ENCODE measurements at places on chromosomes 13 and 19.

GRCh38 chr19:39141929-39142328, 16.3 kb downstream of the PAK4 start:
- DNase-seq = no peak

DNA sequence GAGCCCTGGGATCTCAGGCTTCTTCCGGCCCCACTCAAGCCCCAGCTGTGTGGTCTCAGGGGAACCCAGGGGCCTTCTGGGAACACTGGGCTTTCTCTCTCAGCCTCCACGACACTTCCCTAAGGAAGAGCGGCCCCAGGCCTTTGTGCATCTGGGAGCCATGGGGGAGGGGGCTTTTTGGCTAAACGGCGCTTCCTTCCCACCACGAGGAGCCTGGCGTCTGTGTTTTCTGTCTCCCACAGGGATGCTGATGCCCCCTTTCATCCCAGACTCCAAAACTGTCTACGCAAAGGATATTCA, 24.2 kb upstream of the TMEM255B start:
- DNase-seq = no peak

GRCh38 chr13:80408270-80408669, 67.3 kb upstream of the SPRY2 start:
- no peak for DNase-seq

- DNase-seq = no peak
Observed at GRCh38 chr19:1755467-1756171, 2.3 kb downstream of the ONECUT3 start.

GRCh38 chr19:19009951-19010350, 23.4 kb downstream of the SUGP2 start:
- DNase-seq = no peak

DNA sequence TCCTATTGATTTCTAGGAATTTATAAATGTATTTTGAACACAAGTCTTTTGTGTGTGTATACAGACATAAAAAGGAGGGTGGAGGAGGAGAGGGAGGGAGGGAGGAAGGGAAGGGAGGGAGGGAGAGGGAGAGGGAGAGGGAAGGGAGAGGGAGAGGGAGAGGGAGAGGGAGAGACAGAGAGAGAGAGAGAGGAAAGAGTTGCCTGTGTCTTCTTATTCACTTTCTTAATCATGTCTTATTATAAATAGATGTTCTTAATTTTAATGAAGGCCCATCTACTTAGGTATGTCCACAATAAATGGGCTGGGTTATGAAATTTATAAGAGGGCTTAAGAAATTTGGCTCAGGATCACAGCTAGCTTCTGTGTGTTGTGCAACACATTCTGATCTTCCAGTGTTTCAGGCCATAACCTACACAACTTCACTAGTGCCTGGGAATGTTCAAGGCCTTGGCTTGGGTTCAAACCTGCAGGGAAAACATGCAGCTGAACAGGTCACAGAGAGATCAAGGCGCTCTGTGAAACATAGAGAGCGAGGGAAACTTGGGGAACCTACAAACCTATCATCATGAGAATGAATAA, 39.3 kb downstream of the ZNF45 start:
- DNase-seq = no peak

- DNase-seq = peak; percentile 55
Observed at GRCh38 chr13:20995245-20995838, 66.0 kb downstream of the LATS2 start.

DNA sequence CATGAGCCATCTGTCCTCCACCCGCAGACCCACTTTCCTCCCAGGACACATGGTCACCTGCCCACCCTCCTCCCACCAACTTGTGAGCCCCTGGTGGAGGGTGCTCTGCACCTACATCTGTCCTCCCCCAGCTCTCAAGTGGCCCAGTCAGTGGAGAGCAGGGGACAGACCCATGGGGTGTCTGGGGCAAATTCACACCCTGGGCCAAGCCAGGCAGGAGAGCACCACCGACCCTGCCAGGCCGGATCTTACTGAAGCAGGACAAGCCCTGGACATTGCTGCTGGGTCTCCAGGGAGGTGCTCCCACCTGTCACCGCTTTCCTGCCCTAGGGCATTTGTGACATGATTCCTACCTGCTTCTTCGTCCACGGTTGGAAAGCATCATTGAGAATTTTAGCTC, 221.6 kb downstream of the TUBA3C start:
- no peak for DNase-seq

DNA sequence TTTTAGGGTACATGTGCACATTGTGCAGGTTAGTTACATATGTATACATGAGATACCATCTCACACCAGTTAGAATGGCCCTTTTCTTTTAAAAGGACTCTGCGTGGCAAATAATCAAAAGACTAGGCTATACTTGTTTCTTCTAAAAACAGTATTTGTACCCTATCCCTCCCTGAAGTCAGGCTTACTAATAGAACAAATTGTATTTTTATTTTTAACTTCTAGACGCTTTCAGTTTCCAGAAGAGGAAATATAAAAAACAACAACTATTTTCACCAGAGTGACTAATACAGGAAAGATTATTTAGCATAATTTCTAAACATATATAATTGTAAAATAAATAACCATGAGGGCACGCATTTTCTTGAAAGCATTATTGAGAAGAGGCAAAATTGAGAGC, 83.6 kb downstream of the ITGBL1 start:
- no peak for DNase-seq

GRCh38 chr13:74966814-74967424, 515.0 kb downstream of the TBC1D4 start:
- no peak for DNase-seq

GRCh38 chr13:66618702-66619101, 611.4 kb downstream of the PCDH9 start:
- peak; percentile 53 for DNase-seq

DNA sequence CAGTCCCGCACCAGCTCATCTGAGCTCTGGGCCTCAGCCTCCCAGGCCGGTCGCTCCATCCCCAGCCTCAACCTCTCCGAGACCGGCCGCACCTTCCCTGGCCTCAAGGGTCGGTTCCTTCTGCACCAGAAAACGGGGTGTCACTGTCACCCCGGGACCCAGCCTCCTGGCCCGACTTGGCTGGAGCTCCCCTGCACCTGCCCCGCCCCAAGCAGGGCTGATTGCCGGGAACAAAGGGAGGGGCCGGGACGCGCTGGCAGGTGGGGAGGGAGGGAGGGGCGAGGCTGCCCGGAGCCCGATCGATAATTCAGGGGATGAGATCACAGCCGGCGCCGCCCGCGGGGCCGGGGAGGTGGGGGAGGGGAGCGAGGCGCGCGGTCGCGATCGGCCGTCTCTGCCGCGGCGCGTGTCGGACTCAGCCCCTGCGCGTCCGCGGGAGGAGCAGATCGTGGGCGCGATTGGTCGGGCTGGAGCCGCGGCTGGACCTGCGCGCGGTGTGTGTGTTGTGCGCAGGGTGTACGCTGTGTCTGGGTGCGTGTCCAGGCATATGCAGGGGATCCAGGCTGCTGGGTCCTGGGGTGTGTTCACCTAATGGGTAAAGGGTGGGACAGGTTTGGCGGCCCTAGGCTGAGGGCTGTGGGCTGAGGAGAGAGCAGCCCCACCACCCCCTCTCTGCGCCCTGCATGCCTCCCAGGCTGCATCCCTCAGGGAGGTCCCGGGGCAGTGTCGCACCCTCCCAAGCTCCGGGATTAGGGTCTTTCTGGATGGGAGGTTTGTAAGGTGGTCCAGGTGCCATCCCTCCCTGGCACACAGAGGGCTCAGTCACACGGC, 1.1 kb upstream of the SHC2 start:
- no peak for DNase-seq
